Dermis lymphatic vessel endothelial cell (primary cell): ENCODE measurements at places on chromosomes 1 and 21. TPM values are rescaled to one million over a fixed set of nuclear protein-coding genes. Genes with fewer than 3 reads are reported as not detected.

CRP gene
- total RNA-seq, result not detected in 2 replicates

FCRL2 gene
- not detected in 2 replicates for total RNA-seq

HTR6 gene
- not detected in 2 replicates for total RNA-seq

TAS1R1 gene
- not detected in 2 replicates for total RNA-seq

ZBED6 gene
- 15.5 and 18.1 TPM in 2 replicates for total RNA-seq

CFAP74 gene
- not detected in 2 replicates for total RNA-seq

FCRL4 gene
- not detected in 2 replicates for total RNA-seq

AMY1B gene
- total RNA-seq, result not detected in 2 replicates

LCE6A gene
- total RNA-seq, result not detected in 2 replicates

AHCTF1 gene
- 23.1 and 32.1 TPM in 2 replicates for total RNA-seq

TMEM52 gene
- not detected in 2 replicates for total RNA-seq

OR6N1 gene
- not detected in 2 replicates for total RNA-seq

PLPPR5 gene
- total RNA-seq, result not detected in 2 replicates

WNT2B gene
- 1.0 and 1.1 TPM in 2 replicates for total RNA-seq

MXRA8 gene
- 0.09 and 0.98 TPM in 2 replicates for total RNA-seq

GPR25 gene
- total RNA-seq, result not detected in 2 replicates

TMEM82 gene
- total RNA-seq, result not detected in 2 replicates

SLAMF8 gene
- under 0.01 TPM in 1 of 2 replicates, not detected in the other for total RNA-seq

FRRS1 gene
- 0.65 and 1.2 TPM in 2 replicates for total RNA-seq

PRKAA2 gene
- 1.5 and 2.9 TPM in 2 replicates for total RNA-seq

FCGR3A gene
- not detected in 2 replicates for total RNA-seq

CHIA gene
- not detected in 2 replicates for total RNA-seq

SLAMF6 gene
- total RNA-seq, result not detected in 2 replicates

WDR26 gene
- 70.7 and 71.6 TPM in 2 replicates for total RNA-seq

F3 gene
- total RNA-seq, result 3.3 and 9.3 TPM in 2 replicates

TAS1R3 gene
- total RNA-seq, result 0.09 and 0.11 TPM in 2 replicates

ZBTB17 gene
- total RNA-seq, result 29.9 and 34.4 TPM in 2 replicates

UBQLN4 gene
- 10.5 and 13.6 TPM in 2 replicates for total RNA-seq

UAP1 gene
- total RNA-seq, result 38.0 and 54.1 TPM in 2 replicates

LMX1A gene
- not detected in 2 replicates for total RNA-seq

FMO1 gene
- total RNA-seq, result not detected in 2 replicates

NUF2 gene
- 2.4 and 2.9 TPM in 2 replicates for total RNA-seq

VHLL gene
- total RNA-seq, result 0.11 TPM in 1 of 2 replicates, not detected in the other

CHI3L2 gene
- total RNA-seq, result not detected in 2 replicates

IFNGR2 gene
- 44.1 and 47.6 TPM in 2 replicates for total RNA-seq

CD244 gene
- not detected in 2 replicates for total RNA-seq

CCDC181 gene
- total RNA-seq, result not detected in 2 replicates

RPS6KA1 gene
- total RNA-seq, result 13.5 and 15.0 TPM in 2 replicates

DNASE2B gene
- not detected in 2 replicates for total RNA-seq

SPRR4 gene
- total RNA-seq, result not detected in 2 replicates

DVL1 gene
- total RNA-seq, result 31.0 and 35.3 TPM in 2 replicates

IBA57 gene
- total RNA-seq, result 6.5 and 8.3 TPM in 2 replicates

PDE4DIP gene
- total RNA-seq, result 4.2 and 7.3 TPM in 2 replicates

CLEC20A gene
- 0.17 TPM in 1 of 2 replicates, not detected in the other for total RNA-seq

LCE2D gene
- total RNA-seq, result not detected in 2 replicates

VCAM1 gene
- 0.26 and 0.43 TPM in 2 replicates for total RNA-seq

APOBEC4 gene
- not detected in 2 replicates for total RNA-seq

RGS7 gene
- total RNA-seq, result 0.09 and 0.11 TPM in 2 replicates
